ENCODE measurements at places on chromosomes 1 and 21. TPM values are rescaled to one million over a fixed set of nuclear protein-coding genes. Genes with fewer than 3 reads are reported as not detected.

Gene SFPQ
- 249 TPM for total RNA-seq

Gene MYBPH
- 0.66 TPM for total RNA-seq

Gene PGBD5
- total RNA-seq: 0.48 TPM

Gene C8A
- not detected for total RNA-seq

Gene PTPN7
- 1.4 TPM for total RNA-seq

Gene CHAF1B
- total RNA-seq: 0.64 TPM

Gene PTP4A2
- total RNA-seq: 271 TPM

Gene MFSD2A
- 7.9 TPM for total RNA-seq

Gene AADACL3
- total RNA-seq: under 0.01 TPM

Gene DCST1
- 0.16 TPM for total RNA-seq

Gene OXCT2
- 0.66 TPM for total RNA-seq

Gene MCOLN2
- total RNA-seq: 3.8 TPM

Gene KMO
- 1.1 TPM for total RNA-seq

Gene CNIH3
- 3.8 TPM for total RNA-seq

Gene OR2M3
- total RNA-seq: not detected

Gene TMEM51
- total RNA-seq: 26.3 TPM

Gene EVI5
- total RNA-seq: 38.7 TPM

Gene PYHIN1
- total RNA-seq: 2.6 TPM

Gene SPTA1
- total RNA-seq: 0.33 TPM

Gene LRRC53
- total RNA-seq: not detected

All from breast epithelium (tissue), 4 donors.